ENCODE measurements at places on chromosomes 3 and 15.

GRCh38 chr3:146390957-146391356 lies 78.4 kb downstream of the PLSCR2 start:
- no peak for DNase-seq

GRCh38 chr15:36175741-36176291 lies 403.6 kb upstream of the CDIN1 start:
- DNase-seq = no peak

GRCh38 chr3:171865191-171865865 lies 22.2 kb downstream of the TMEM212 start:
- no peak for DNase-seq

GRCh38 chr15:63909819-63910437 lies 76.2 kb upstream of the HERC1 start:
- DNase-seq = no peak

DNA sequence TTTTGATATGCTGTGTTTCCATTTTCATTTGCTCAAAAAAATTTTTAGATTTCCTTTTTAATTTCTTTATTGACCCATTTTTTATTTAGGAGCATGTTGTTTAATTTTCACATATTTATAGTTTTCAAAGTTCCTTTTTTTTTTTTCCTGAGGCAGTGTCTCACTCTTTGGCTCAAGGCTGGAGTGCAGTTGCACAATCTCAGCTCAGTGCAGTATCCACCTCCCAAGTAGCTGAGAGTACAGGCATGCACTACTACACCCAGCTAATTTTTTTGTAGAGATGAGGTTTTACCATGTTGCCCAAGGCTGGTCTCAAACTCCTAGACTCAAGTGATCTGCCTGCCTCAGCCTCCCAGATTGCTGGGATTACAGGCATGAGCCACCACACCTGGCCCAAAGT lies 36.2 kb downstream of the PFN2 start:
- no peak for DNase-seq

DNA sequence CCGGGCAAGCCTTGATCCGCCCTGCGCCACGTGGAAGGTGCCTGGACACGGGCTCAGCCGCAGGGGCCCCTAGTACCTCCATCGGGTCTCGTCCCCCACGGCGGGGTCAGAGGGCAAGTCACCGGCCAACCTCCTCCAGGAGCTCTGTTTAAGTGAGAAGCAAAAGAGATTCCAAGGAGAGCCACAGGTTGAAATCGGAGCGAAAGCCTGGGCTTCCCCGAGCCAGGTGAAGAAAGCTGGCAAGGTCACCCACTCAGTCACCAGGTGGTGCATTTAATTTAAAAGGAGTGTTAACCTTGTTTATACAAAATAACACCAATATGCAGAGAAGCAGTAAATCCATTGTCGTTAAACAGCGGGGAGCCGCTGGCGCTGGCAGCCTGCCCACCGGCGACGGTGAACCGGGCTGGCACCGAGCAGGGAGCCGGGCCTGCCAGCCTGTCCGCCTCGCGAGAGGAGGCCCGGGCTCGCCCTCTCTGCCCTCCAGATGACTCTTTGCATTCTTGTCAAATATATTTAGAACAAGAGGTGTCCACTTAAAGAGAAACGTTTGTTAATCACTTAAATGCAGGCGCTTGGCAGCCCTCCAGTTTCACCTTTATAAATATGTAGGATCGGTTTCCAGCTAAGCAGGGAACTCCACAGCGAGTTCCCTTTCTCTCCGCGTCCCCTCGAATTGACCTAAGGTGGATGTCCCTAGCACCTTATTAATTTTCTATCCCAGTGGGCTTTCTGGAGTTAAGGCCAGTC lies 277.3 kb upstream of the NR2F2 start:
- no peak for DNase-seq
